ENCODE measurements at places on chromosomes 2 and 18.
A peak's percentile ranks its signal among the peaks of the same experiment; 100 is the strongest.

DNA sequence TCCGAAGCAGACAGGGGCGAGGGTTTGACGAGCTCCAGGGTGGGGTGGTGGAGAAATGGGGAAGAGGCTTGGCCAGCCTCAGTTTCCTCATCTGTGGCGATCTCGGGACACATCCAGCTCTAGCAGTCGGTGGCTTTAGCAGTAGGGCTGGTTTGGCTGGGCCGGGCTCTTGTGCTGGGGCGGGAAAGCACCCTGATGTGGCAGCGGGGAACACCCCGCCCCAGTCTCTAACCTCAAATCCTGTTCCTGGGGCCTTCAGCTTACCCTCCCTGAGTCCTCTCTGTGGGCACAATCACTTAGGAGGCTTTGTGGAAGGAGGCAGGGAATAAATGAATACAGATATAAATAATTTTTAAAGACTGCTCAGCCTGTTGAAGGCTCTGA, 26.5 kb upstream of the MCFD2 start:
- DNase-seq = peak; percentile 40

- no peak for DNase-seq
These were observed 22.5 kb downstream of the DAPL1 start for GRCh38 chr2:158817588-158817987.

- no peak for DNase-seq
These were observed 1082.2 kb upstream of the DDX18 start for GRCh38 chr2:116732322-116732721.

DNA sequence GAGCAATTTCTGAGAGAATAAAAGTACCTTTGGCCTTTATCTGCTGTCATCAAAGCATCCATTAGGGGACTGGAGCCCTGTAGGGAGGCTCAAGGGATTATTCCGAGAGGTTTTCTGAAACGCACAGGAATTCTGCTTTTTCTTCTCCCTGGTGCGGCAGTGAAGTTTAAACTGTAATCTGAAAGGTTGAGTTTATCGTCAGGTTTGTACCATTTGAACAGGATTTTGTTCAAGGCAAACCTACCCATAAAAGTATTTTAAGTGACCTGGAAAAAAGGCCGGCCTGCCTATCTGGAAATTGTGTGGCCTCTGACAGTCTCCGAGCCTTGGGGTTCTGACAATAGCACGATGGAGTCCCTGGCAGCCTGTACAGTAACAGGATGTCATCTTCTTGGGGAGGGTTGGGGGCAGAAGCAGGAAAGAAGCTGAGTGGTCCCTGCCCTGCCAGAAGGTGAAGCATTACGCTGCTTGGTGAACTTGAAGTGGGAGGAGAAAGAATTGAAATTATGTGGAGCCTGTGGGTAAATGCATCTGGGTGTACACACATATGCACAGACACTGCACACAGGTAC, 272.0 kb downstream of the CYRIA start:
- no peak for DNase-seq

DNA sequence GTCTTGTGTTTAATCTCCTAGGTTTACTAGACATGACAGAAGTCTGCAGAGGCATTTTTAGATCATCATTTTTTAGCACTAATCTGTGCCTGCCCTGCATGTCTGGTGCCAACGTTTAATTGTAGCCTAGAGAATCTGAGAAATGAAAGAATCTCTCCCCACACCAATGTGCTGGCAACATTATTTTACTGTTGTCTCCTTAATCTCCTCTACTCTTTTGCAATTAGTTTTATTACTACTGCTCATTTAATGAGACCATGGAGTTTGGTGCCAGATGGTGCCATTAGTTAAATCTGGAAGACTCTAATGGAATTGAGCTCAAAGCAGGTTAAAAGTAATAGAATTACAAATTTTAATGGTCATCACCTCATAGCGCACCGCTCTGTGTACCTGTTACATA, 4.0 kb upstream of the SPP2 start:
- DNase-seq = no peak

DNA sequence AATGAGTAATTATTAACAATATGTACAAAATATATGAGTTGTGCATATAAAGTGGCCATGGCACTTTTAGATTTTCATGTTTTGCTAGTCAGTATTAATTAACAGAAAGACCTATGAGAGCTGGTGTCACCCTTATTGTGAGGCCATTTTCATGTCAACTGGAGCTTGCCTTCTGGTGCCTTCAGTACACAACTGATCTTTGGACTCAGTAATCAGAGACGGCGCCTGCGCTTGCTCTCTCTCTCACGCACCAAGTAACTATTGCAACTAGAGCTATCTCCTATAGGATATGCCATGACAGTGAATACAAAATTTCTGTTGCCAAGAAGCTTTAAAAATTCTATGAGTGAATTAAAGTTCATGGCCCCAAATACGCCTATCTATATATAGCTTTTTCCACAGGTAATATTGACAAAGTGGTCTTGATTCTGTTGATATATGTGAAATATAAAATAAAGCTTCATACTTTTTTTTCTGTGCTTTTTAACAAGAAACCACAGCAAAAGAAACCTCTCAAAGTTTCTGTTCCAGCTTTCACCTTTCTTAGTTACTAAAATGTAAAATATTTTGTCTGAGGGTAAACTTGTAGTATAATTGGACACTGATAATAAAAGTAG, 2.9 kb downstream of the SERTAD2 start:
- DNase-seq = no peak

Data from stimulated activated CD4-positive, alpha-beta T cell treated with anti-CD3 and anti-CD28 coated beads, Interleukin-1b, Interleukin-23, amount 100 ng/mL, for 1 hour (primary cell).